CD4-positive, alpha-beta T cell treated with Interleukin-1 beta for 1 hour (primary cell): ENCODE measurements at places on chromosomes 13 and 19.

GRCh38 chr13:31947105-31947504 is 84.5 kb upstream of the FRY start:
- DNase-seq, result no peak

GRCh38 chr13:43489233-43489632 is 297.5 kb downstream of the ENOX1 start:
- DNase-seq, result no peak

DNA sequence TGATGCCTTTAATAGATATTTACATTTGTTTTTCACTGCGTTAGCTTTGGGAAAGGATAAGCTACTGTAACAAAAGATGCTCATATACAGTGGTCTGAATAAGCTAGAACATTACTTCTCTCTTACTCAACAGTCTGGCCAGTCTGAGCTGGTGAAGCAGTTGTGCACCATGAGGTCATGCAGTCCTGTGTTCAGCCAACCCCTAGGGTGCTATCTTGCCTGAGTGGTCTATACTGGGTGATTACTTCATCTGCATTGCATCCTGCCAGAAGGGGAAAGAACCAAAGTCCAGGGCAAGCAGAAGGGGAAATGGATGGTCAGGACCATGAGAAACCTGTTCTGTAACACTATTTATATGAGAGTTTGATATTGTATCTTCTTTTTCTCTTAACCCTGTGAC is 31.5 kb downstream of the ERCC5 start:
- DNase-seq, result no peak

GRCh38 chr19:1210227-1210538 is 4.6 kb downstream of the STK11 start:
- no peak for DNase-seq

DNA sequence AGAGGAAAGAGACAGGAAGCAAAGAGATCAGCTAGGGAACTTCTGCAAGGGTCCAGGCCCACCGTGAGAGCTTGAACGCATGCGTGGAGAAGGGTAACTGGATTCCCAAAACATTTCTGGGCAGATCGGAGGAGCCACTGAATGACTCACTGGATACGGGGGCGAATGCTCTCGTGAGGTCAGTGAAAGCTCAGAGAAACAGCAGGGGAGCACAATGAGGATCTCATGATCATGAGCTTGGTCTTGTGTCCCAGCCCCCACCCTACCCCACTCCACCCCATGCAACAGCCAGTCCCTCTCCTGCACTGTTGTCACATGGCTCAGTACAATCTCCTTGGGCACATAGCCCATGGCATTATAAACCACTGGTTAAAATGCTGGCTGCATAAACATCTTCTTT is 40.6 kb downstream of the DCLK1 start:
- DNase-seq, result no peak

DNA sequence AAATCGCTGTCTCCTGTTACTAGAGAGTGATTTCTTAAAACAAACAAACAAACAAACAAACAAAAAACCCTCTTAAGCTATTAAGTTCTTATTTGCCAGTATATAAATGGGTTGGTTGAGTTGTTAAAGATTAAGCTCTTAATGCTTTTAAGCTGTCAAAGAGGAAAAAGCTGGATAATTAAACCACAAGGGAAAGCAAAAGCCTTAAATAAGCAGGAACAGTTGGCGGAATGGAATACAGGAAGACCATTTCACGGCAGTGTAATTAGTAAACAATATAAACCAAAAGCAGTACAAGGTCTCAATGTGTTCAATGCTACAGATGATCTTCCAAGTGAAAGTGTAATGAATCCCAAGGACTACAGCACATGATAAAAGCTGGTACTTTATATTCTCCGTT is 32.2 kb upstream of the GGACT start:
- no peak for DNase-seq

- no peak for DNase-seq
These were observed 8.2 kb upstream of the SUCLA2 start for GRCh38 chr13:48009284-48009683.

- DNase-seq, result no peak
These were observed 589.8 kb downstream of the LMO7 start for GRCh38 chr13:76225815-76226489.

DNA sequence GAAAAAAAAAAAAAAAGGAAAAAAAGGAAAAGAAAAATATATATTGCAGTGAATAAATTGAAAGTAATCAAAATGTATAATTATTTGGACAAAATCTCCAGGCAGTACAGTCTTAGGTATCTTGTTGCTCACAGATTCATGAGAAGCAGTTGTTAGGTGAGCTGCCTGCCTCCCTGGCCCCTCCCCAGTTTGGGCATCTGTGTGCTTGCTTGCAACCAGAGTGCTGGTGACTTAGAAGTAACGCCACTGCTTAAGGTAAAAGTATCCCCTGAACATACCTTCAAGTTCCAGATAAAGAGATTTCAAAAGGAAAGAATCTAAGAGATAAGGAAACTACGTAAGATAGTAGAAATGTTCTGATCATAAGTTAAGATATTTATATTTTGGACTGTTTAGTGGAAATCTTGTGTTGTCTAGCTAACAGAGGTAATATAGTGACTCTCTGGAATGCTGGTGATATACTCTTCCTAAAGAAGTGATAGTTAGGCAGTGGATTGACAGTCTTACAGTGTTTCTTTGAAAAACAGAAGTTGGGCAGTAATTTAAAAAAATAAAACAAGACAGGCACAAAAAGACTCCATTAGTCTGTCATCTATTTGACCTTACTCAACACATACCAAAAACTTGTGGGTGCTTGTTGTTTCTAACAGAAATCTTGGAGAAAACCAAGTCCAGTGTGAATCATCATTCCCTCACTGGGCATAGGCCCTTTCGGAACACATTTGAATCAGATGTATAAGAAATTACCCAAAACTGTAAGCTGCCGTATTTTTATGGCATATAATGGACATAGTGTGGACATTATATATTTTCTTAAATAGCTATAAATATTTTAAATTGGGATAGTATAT is 38.3 kb upstream of the KCTD4 start:
- no peak for DNase-seq

DNA sequence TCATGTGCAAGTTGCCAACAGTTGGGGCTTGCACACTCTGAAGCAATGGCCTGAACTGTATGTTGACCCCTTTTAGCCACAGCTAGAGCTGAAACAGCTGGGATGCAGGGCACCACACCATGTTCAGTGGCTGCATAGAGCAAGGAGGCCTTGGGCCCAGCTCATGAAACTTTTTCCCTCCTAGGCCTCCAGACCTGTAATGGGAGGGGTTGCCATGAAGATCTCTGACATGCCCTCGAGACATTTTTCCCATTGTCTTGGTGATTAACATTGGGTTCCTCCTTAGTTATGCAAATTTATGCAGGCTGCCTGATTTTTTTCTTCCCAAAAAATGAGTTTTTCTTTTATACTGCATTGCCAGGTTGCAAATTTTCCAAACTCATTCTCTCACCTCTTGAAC is 165.1 kb upstream of the PRR20A start:
- no peak for DNase-seq

GRCh38 chr13:114319441-114319913 is 5.2 kb downstream of the CHAMP1 start:
- no peak for DNase-seq

DNA sequence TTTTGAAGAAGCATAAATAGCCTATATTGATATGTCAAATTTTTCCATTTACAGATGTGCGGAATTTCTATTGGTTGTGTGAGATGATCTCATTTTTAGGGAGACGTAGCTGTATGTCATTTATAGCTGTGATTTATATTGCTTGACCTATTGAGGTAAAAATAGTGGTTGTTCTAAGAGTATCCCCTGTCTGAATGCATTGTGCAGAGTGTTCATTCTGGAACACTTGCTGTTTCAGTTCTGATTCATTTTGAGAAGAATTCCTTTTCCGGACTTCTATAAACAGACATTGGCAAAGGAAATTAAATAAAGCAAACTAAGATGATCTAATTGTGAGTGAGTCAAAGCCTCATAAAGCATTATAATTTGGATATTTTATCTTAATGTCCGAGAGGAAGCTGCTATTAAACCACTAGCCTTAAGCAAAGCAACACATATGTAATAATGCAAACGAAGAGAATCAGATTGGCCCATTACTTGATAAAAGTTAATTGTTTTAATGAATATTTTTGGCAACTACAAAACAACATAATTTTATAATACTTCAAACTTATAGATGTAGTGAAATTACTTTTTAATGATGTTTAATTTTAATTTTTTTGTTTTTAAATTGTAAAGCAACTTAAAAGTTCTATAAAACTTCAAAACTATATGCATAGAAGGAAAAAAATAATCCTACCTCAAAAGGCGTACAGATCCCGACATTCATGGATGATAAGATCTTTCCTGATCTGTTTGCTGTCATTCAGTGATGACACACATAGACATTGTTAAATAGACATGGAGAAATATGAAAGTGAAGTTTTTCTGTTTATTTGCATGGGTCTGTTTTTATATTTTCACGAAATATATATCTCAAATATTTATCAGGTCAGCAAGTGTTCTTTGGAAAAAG is 942.6 kb upstream of the SLC10A2 start:
- no peak for DNase-seq

GRCh38 chr19:55680339-55681130 is 5.5 kb downstream of the EPN1 start:
- no peak for DNase-seq

- no peak for DNase-seq
These were observed 426.1 kb downstream of the TSHZ3 start for GRCh38 chr19:30923096-30923495.

DNA sequence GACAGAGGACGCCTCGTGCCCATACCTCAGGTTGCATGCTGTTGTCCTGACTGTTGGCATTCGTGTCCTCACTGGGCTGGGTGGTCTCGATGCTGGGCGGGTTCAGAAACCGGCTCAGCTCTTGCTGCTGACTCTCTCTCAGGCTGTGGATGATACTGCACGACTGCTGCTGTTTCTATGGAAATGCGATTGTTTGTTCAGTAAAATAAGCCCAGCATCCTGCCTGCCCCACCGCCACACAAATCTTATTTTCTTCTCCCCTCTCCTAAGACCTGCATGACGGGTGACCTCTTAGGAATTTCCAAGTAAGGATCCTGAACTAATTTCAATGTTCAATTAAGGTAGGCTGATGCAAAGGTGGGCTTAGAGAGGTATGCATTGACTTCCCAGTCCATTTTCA is 356.5 kb downstream of the NALCN start:
- DNase-seq, result no peak

GRCh38 chr13:20197361-20197834 is 4.7 kb upstream of the GJB2 start:
- peak; percentile 22 for DNase-seq

- DNase-seq, result no peak
These were observed 187.1 kb downstream of the TDRD3 start for GRCh38 chr13:60583911-60584753.

GRCh38 chr19:41936416-41936850 is 8.2 kb upstream of the ERFL start:
- DNase-seq, result peak; percentile 63

DNA sequence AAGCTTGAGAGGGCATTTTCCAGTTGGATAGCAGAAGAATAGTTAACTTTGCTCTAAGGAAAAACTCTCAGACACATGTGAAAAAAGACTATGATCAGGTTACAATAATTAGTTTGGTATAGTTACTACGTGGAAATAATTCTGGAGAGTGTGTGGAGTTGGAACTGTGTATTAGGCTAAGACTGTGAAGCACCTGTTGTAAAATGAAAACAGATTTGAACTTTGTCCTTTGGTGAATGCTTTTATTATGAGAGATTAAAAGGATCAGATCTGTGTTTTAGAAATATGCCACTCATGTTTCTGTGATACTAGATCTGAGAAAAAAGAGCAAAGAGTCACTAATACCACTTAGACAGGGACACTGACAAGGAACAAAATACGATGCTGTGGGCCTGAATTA is 807.5 kb upstream of the ATXN8OS start:
- DNase-seq, result no peak

GRCh38 chr13:36965767-36966166 is 33.4 kb downstream of the ALG5 start:
- DNase-seq, result no peak

- peak; percentile 72 for DNase-seq
These were observed 24.6 kb downstream of the SPC24 start for GRCh38 chr19:11130824-11131455.

- DNase-seq, result peak; percentile 7
These were observed 89.5 kb upstream of the RFC3 start for GRCh38 chr13:33728271-33729037.

DNA sequence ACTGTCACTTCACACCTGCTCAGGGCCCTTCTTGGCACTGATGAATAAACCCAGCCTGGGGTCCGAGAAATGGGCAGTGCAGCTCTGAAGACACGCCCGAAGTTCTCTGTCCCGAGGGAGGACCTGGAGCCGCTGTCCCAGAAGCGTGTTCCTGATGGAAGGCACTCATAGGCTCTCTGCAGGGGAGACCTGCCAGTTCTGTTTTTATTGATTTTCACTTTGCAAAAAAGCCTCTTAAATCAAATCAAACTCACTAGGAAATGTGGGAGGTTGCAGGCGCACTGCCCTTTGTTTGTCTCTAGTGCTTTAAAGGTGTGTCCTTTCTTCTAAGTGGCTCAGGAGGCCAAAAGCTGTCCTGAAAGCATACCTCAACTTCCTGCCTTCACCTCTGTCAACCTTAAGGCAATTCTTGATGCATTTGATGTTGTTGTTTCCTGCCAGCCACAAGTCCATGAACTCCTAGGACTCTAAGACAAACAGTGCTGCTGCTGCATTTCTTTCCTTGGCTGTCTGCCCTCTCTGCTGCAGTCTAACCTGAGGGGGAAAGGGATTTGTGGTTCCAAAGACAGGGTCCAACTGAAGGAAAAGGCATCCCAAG is 663.2 kb downstream of the UQCRFS1 start:
- no peak for DNase-seq

- DNase-seq, result no peak
These were observed 757 bp upstream of the CLEC11A start for GRCh38 chr19:50722201-50723013.
